ENCODE measurements at places on chromosomes 16 and 17. TPM values are rescaled to one million over a fixed set of nuclear protein-coding genes. Genes with fewer than 3 reads are reported as not detected.

Gene GNAO1
- not detected for polyA plus RNA-seq

Gene NLRP1
- polyA plus RNA-seq: 28.6 TPM

Gene UNC13D
- 51.7 TPM for polyA plus RNA-seq

Gene GINS2
- polyA plus RNA-seq: 4.7 TPM

Gene NXN
- polyA plus RNA-seq: 0.80 TPM

Gene KRTAP17-1
- polyA plus RNA-seq: not detected

Gene TMEM204
- polyA plus RNA-seq: 70.0 TPM

Gene TMEM238L
- polyA plus RNA-seq: not detected

Gene KRTAP1-1
- not detected for polyA plus RNA-seq

Gene PIRT
- polyA plus RNA-seq: not detected

Gene CMTM4
- polyA plus RNA-seq: 0.10 TPM

Gene HSD11B2
- not detected for polyA plus RNA-seq

Gene DYNLRB2
- polyA plus RNA-seq: 0.73 TPM

Gene KCNH6
- polyA plus RNA-seq: not detected

Measured in CD4-positive, CD25-positive, alpha-beta regulatory T cell (primary cell).